ENCODE measurements at places on chromosomes 13 and 19.

DNA sequence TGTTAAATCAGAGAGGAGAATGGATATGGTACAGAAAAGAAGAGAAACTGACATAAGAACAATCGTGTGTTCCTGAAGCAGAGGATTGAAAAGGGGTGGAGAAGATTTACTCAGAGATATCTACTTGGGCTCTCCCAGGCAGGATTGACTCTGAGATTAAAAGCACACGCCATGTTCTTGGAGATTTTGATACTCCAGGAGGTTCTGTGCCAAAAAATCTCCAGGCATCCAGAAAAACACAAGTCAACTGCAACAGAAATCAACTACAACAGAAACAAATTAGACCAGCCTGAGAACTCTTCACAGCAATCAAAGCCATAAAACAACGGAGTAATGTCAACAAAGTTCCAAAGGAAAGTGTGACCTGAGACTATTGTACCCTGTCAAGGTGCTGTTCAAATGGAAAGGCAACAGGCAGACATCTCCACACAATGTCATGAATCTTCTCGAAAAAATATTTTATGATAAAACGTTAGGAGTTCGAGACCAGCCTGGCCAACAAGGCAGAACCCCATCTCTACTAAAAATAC is 104.2 kb downstream of the UBL3 start:
- DNase-seq: no peak

GRCh38 chr19:17418710-17419109 is 1.1 kb upstream of the MVB12A start:
- DNase-seq: peak; percentile 20

GRCh38 chr13:89307278-89307677 is 1636.1 kb downstream of the SLITRK5 start:
- DNase-seq: no peak

DNA sequence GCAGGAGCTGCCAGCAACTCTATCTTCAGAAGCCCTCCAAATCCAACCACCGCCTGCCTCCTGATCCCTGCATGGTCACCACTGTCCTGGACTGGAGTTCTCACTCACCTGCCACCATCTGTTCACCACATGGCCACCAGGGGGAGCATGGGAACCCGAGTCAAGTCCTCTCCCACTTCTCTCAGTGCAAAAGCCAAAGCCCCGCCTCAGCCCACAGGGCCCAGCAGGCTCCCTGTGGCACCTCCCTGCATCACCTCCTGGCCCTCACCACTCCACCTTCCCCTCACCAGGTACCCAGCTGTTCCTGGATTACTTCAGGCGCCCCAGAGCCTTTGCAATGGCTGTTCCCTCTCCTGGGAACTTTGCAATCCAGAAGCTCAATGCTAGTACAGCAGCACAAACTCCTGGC is 5.3 kb downstream of the DHPS start:
- DNase-seq: peak; percentile 93

- DNase-seq: no peak
These were observed 49.5 kb downstream of the COL4A1 start for GRCh38 chr13:110257408-110257807.

- peak; percentile 50 for DNase-seq
These were observed 68.7 kb downstream of the IPO5 start for GRCh38 chr13:98022210-98022609.

DNA sequence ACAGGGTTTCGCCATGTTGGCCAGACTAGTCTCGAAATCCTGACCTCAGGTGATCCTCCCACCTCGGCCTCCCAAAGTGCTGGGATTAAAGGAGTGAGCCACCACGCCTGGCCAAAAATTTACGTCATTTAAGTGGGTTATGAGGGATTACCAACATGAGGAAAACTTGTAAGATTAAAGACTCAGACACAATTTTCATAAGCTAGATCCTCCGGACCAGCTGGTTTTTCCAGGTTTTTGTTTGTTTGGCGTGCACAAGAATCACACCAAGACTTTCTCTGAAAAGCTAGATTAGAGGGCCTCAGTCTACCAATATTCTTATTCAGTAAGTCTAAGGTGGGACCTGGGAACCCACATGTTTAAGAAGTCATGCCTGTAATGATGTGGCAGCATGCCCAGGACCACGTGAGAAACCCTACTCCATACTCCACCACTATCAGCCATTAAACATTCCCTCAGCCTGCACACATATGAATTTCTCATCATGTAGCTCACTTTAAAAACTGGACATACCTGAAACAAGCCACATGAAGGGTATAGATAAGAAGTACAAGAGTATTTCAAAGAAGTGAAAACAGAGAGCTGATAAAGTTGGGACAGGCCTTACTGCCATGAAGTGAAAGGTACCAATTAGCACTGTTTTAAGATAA is 25.7 kb downstream of the DIAPH3 start:
- no peak for DNase-seq

DNA sequence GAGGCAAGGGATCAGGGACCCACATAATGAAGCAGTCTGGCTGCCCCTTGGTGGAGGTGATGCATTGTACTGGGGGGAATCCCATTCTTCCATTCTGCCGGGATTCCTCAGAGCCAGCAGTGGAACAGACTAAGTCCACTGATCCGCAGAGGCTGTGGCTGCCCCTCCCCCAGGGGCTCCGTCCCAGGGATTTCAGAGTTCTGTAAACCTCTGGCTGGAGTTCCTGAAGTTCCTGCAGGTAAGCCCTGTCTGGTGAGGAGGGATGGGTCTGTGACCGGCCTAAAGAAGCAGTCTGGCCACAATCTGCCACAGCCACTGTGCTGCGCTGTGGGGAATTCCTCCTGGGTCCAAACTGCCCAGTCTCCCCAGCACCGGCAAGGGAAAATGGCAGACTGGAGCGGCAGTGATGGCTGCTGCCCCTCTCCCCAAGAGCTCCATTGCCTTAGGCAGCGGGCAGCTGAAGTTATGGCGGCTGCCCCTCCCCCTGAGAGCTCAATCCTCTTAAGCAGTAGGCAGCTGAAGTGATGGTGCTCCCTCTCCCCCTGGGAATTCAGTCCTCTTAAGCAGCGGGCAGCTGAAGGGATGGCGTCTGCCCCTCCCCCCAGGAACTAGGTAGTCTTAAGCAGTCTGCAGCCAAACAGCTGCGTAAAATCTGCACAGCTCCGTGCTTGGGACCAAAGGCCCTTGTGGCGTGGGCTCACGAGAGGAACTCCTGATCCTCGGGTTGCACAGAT is 155.7 kb downstream of the PCDH17 start:
- DNase-seq: peak; percentile 57

DNA sequence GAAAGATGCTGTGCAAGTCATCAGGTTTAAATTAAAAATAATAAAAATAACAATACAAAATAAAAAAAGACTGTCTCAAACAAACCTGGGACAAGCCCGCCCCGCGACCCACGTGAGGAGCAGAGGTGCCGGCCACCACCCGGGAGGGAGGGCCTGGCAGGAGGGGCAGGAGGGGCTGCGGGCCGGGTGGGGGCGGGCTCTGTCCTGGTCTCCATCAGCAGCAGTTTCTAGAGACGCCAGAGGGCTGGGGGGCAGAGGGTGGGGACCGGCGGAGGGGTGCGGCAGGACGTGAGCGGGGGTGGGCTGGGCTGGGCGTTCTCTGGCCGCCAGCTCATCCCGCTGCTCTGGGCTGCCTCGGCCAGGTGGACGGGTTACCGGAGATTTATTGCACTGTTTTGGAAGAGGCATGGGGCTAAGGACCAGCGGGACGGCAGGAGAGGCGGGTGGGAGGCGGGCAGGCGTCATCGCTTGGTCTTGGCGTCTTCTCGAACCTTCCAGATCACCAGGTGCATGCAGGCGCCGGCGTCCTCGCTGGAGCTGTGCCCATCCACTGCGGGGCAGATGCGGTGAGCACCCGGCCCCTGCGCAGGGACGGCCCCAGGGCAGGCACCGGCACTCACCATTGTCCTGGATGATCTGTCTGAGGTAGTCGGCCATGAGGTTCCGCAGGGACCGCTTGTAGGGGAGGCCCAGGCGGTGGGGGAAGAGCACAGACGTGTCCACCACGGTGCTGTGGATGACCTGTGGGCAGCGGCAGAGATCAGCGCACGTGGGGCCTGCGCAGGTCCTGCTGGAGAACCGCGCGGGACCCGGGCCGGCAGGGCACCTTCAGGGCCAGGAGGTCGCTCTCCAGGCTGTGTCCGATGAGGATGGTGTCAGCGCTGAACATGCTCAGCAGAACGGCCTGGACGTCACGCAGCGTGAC is 3.8 kb upstream of the ATP8B3 start:
- no peak for DNase-seq
